ENCODE measurements at places on chromosomes 3 and 15.

DNA sequence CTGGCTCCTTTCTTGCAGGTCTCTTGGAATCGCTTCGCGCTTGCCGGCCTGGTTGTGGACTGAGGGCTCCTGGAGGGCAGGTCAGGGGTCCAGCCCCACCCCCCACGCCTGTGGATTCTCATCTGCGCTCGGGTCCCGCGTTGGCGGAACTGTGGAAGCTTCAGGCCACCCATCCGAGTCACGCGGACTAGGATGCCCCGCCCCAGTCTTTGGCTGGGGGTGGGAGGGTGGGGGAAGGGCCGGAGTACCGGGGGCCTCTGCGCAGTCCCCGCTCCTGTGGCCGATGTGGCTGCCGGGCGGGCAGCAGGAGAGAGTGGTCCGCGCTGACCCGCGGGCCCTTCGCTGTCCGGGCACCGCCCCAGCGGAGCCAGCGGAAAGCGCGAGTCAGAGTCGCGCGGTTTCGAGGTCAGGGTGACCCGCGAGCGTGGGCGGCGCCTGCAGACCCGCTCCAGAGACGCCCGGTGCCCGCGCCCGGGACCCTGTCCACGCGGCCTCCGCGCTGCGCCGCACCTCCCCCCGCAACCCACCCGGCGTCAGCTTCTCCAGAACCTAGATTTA is 114.2 kb downstream of the KLF13 start:
- peak; percentile 59 for DNase-seq

- DNase-seq = peak; percentile 38
Observed at GRCh38 chr3:57755368-57755675, 787 bp upstream of the SLMAP start.

- DNase-seq = peak; percentile 23
Observed at GRCh38 chr3:148999806-149000205, 8.5 kb downstream of the GYG1 start.

DNA sequence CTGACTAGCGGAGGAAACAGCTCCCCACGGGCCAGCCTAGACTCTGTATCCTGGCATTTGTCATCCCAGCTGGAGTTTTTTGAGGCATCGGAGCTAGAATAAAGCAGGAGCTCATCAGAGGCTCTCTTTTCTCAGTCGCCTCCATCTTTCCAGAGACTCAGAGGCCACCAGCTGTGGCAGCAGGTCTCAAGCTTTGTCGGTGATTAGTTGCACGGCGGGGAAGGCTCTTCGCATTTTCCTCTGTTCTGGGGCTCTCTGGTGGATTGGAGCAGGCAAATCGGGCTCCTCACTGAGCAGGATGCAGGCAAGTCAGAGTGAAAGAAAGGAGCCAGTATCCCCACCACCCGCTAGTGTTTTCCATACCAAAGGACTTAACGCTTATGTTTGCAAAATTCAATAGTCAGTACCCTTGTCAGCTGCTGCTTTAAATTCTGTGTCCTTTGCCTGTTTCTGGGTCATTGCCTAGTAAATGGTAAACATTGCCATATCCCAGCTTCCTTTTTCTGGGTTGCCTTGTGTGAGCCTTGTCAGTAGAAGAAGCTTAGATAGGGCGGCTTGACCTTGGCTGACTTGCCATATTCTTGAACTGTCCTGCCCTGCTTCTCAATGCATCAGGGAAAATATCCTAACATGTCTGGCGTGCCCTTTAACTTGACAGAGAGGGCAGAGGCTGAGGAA is 127.1 kb downstream of the PTPRG start:
- no peak for DNase-seq

GRCh38 chr3:146589899-146590508 is 15.1 kb downstream of the PLSCR5 start:
- DNase-seq = peak; percentile 18

DNA sequence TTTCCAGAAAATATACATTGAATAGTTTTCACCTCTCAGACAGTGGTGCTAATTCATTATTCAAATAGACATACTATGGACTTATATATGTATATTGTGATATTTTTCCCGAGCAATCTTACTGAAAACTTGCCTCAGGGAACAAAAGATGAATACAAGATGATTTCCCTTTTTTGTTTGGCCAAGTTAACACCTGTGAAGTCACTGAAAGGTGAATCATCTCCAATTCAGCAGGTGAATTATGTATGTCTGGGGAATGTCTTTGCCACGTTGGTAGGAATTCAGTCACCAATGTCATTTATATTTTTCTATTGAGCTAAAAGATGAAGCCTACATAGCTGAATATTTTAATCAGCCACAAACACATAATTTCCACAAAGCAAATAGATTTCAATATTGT is 88.2 kb downstream of the GPR156 start:
- DNase-seq = no peak

DNA sequence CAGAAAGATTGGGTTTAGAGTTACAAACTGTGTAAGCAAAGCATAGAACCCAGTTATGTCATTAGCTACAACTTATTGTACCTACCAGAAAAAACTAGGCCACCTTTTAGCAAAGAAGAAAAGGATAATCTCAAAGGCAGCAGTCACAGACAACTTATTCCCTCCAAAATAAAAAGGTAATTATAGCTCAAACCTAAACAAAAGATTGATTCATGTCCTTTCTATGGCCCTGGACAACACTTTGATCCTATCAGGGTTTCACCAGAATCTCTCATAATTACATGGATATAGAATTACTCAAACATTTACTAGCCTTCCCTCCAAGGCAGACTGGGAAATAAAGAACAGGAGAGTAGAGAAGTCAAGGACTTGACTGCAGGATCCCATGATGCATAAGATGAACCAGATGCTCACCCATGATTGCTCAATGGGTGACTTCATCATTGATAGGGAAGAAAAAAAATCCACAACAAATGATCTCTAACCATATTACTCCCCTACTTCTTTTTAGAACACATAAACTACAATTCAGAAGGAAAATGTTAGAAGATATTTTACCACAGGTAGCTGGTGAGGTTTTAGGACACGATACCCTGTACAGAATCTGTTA is 17.4 kb downstream of the DET1 start:
- DNase-seq = peak; percentile 38

GRCh38 chr3:14455571-14456317 is 53.3 kb downstream of the SLC6A6 start:
- no peak for DNase-seq

GRCh38 chr3:70728311-70728710 is 415.9 kb upstream of the MDFIC2 start:
- DNase-seq = no peak

DNA sequence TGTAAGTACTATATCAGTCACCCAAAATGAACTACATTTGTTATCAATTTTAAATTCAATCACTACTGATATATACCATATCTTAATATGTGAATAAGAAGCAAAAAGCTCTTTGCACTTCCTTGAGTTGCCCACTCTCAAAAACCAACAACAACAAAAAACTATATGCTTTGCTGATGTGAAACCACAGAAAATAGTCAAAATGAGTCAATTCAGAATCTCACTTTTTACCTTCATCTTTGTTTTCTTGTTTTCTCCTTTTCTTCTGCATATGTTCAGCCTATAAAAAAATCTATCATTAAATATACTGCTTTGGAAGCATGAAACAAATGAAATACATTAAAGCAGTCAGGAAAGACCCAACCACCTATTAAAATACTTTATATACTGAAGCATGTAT is 80.7 kb downstream of the UBR1 start:
- DNase-seq = no peak

DNA sequence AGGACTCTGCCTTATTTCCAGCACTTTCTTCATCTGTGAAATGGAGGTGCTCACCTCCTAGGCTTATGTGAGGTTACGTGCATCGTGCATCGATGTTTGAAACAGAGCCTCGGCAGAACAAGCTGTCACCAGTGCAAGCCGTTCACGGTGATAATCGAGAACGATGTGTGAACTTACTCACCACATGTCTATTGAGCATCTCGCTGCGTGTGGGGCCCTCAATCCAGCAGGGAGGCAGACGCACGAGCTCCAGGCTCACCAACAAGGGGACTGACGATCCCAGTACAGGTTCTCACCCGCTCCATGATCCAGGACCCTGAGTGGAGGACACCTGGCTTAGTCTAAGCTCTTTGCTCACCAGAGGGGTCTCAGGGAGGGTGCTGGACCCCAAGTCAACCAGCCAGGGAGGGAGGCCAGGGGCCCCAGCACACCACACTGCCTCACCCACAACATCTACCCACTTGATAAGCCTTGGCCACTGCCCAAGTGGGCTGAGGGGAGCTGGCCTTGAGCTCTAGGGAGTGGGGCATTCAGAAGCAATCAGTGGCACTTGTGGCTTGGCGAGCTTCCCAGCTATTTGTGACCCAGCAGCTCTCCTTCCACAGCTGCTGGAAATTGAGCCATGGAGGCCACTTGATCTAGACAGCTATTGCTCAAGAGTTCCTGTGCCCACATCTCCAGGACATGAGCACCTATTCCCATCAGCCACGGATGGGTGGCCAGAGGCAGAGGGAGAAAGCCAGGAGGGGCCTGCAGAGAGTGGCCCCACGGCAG is 34.4 kb upstream of the SLC6A1 start:
- DNase-seq = no peak

- DNase-seq = no peak
Observed at GRCh38 chr3:16370872-16371740, 106.1 kb downstream of the OXNAD1 start.

DNA sequence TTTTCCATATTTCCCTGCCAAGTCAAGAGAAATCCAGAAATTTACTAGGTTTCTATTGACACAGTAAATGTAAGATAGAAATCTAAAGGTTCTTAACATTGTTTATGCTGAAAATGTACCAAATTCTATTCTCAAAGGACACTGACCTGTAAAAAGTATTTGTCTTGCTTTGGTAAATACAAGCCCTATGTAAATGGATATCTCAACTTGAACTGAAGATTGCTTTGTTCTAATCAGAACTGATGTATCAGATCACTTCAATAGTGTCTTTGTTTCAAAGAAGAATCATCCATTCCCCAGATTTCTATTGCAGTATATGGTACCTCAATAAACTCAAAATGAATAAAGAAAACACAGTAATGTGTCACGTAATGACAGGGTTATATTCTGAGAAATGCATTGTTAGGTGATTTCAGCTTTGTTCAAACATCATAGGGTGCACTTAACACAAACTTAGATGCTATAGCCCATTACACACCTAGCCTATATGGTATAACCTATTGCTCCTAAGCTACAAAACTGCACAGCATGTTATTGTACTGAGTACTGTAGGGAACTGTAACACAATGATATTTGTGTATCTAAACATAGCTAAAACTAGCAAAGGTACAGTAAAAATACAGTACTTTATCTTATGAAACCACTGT is 143.5 kb upstream of the NECTIN3 start:
- no peak for DNase-seq

- no peak for DNase-seq
Observed at GRCh38 chr3:161551697-161552096, 55.1 kb downstream of the OTOL1 start.

DNA sequence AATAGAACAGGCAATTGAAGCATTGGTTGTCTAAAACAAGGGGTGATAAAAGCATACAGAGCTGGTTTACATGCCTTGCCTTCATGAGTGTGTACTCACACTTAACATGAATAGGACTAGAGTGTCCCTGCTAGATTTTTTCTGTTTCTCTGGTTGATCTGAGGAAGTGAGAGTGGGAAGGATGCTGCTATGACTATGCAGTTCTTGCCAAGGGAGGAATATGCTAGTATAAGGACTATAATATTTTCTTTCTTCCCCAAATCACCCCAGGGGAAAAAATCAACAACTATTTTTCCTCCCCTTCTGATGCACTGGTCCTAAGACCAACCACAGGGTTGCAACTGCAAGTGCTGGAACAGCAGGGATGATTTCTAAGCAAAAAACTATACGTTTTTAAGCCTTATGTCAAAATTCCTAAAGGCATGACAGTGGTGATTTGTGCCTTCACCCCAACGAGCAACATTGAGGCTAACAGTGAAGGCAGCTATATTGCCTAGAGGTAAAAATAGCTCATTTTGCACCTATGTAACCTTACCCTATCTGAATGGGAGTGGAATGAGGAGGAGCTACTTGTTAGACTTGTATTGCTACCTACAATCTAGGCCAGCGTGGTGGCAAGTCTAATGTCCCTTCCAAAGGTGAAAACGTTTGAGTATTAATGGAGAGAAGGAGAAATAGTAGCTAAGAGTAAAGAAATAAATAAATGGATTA is 33.5 kb upstream of the USP8 start:
- no peak for DNase-seq

- DNase-seq = peak; percentile 36
Observed at GRCh38 chr3:194671511-194671899, 486 bp downstream of the LSG1 start.

GRCh38 chr15:76512971-76513370 is 176.4 kb downstream of the ISL2 start:
- DNase-seq = no peak

GRCh38 chr3:193883551-193883950 is 252.4 kb upstream of the HES1 start:
- DNase-seq = no peak

DNA sequence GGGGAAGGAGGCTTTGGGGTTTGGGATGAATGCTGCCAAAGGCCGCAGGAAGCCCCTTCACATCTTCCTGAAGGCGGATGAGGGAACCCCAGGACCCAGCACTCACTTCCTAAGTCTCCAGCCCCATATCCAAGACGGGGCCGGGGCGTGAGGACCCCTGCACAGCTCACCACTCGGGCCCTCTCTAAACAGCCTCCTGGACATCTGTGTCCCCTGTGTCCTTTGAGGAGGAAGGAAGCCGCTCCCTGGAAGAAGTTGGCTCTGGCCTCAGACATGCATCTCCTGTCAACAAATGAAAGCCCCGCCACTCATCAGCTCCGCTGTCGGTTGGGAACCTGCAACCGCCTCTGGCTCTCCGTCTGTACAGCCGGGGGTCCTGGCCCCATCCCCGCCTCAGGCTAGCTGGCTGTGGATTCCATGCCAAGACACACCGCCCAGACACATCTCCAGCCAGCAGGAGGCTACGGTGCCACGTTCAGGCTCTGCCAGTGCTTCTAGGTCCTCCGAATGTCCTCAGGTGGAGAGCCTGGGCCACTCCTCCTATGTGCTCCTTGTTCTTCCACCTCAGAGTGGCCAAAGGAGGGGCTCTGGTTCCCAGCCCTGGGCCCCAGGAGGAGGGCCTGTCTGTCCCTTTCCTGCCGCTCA is 140.0 kb upstream of the MEF2A start:
- DNase-seq = no peak

- DNase-seq = no peak
Observed at GRCh38 chr15:100152463-100152862, 189.3 kb downstream of the ADAMTS17 start.

DNA sequence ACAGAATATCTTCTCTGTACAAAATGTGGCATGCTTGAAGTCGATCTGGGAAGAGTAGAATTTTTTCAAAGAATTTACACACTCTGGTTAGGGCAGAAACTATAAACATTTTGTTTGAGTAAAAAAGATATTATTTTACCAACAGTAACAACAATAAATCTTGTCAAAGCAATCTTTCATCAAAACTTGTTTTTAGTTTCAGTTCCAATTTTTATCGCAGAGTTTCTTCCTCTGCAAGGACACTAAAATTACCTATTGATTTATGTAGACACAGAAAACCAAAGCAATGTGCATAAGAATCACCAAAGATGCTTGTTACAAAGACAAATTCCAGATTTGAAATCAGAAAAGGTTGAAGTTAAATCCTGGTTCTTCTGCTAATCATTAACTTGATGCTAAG is 61.9 kb downstream of the CGGBP1 start:
- DNase-seq = no peak

GRCh38 chr3:42032693-42033349 is 58.3 kb upstream of the TRAK1 start:
- peak; percentile 39 for DNase-seq

GRCh38 chr3:17737591-17737990 is 4.8 kb downstream of the TBC1D5 start:
- no peak for DNase-seq
